ENCODE measurements at places on chromosomes 7 and 10.

GRCh38 chr10:76769161-76769560 lies 868.4 kb downstream of the KCNMA1 start:
- DNase-seq, result no peak

DNA sequence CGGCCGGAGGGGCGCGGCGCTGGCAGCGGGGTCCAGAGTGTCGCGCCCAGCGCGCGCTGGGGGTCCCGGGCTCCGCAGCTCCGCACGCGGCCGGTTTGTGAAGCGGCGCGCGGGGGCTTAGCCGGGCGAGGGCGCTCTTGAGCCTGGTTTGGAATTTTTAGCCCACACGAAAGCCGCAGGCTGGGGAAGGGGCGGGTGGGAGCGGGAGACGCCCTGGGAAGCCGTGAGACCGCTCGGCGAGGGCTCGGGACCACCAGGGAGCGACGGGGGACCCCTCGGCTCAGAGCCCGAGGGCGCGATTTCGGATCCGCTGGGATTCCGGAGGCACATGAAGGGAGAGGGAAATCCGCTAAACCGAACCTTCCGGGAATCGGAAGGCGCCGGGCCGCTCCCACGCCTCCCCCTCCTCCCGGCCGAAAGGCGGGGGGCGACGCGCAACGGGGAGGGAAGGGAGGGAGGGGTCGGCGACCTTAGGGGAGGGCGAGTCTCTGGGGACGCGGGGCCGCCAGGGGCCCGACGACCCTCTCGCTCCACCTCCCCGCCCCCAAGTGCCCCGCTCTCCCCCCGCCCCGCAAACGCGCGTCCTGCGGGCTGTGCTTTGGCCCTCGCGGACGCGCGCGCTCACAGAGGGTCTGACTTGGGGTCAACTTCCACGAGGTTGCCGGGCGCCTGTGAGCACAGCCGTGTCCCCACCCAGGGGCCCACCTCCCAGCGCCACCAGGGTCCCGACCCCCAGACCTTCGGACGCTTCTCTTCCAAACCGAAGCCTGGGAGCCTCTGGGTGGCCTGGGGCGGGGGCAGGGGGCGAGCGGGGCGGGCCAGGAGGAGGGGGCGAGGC lies 5.1 kb upstream of the ELFN1 start:
- DNase-seq, result peak; percentile 39

DNA sequence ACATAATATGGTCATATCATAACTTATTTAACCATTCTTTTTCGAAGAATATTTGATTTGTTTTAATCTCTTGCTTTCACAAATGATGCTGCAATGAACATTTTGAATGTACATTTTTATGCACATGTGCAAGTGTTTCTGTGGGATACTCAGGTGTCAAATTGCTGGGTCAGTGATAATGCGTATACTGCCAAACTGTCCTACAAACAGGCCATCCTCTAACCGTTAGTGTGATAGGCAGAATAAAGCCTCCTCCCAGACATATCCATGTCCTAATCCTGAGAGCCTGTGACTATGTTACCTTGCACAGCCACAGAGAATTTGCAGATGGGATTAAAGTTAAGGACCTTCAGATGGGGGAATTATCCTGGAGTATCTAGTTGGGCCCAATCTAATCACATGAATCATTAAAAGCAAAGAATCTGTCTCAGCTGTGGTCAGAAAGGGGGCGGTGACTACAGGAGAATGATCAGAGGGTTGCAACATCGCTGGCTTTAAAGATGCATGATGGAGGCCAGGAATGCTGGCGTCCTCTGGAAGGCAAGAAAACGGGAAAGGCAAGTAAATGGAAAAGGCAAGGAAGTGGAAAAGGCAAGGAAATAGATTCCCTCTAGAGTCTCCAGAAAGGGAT lies 46.7 kb downstream of the FZD1 start:
- DNase-seq, result no peak

- DNase-seq, result no peak
Measured at GRCh38 chr7:26853788-26854393, 10.5 kb downstream of the SKAP2 start.

- DNase-seq, result no peak
Measured at GRCh38 chr10:71880425-71881306, 29.6 kb upstream of the PSAP start.

GRCh38 chr10:105328503-105329133 lies 687.5 kb downstream of the SORCS3 start:
- no peak for DNase-seq

DNA sequence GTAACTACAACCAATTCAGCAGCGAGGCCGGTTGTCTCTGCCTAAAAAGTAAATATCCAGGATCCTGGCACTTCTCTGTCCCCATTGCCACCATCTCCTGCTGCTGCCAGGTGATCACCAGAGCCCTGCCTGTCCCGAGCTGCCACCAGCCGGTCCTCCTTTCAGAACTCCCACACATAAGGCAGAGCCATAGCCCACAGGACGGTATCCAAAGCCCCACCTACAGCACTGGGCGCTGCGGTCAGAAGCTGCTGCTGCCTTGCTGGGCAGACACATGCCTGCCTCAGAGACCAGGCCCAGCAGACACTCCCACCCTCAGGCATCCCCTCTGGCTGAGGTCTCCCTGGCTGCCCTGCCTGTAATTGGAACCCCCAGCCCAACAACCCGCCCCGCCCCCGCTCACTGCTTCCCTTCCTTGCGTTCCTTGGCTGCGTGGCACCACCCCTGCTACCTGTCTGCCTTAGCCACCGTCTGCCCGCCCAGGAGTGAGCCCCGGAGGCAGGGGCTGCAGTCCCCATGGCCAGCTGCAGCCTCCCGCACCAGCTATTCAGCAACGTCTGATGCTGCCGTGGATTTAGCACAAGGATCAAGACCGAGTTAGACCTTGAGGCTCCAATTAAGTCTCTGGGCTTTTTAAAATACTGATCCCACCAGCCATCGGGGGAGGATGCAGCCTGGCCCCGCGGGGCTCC lies 100.7 kb downstream of the CYTH3 start:
- DNase-seq, result no peak

GRCh38 chr7:2116448-2116810 lies 116.3 kb downstream of the MAD1L1 start:
- DNase-seq, result no peak

GRCh38 chr10:73159038-73159648 lies 8.7 kb downstream of the ECD start:
- peak; percentile 64 for DNase-seq

GRCh38 chr7:101258243-101258731 lies 13.4 kb upstream of the FIS1 start:
- DNase-seq, result no peak
